ENCODE measurements at places on chromosomes 1 and 21.

- no peak for DNase-seq
Observed at GRCh38 chr1:228414511-228415211, 2.0 kb downstream of the TRIM17 start.

- peak; percentile 98 for DNase-seq
Observed at GRCh38 chr1:245091818-245092637, 62.8 kb upstream of the KIF26B start.

GRCh38 chr1:228721407-228721806 lies 13.9 kb upstream of the RHOU start:
- no peak for DNase-seq

- DNase-seq = no peak
Observed at GRCh38 chr21:26087223-26087918, 83.2 kb downstream of the APP start.

DNA sequence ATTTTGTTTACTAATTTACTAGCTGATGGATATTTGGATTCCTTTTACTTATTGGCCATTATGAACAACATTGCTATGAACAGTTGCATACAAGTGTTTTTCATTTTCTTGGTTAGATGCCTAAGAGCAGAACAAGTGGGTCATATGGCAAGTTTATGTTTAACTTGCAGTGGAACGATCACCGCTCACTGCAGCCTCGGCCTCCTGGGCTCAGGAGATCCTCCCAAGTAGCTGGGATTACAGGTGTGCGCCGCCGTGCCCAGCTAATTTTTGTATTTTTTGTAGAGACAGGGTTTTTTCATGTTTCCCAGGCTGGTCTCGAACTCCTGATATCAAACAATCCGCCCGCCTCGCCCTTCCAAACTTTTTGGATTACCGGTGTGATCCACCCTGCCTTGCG lies 820.5 kb upstream of the TMPRSS15 start:
- no peak for DNase-seq

- peak; percentile 91 for DNase-seq
Observed at GRCh38 chr1:232149287-232150201, 480.4 kb downstream of the SIPA1L2 start.

GRCh38 chr1:87508247-87508787 lies 179.6 kb downstream of the LMO4 start:
- DNase-seq = no peak

Measured in fibroblast of villous mesenchyme (primary cell).